Right renal cortex interstitium (tissue), 3 donors: ENCODE measurements at places on chromosomes 6 and 20.

GRCh38 chr20:35305682-35306556 lies 13.7 kb upstream of the FAM83C start:
- no peak for DNase-seq

GRCh38 chr6:81751388-81752083 lies 945 bp downstream of the TENT5A start:
- DNase-seq = no peak

GRCh38 chr20:34315236-34315635 lies 12.1 kb upstream of the AHCY start:
- no peak for DNase-seq

GRCh38 chr20:50340541-50340940 lies 149.9 kb downstream of the CEBPB start:
- no peak for DNase-seq

GRCh38 chr6:129312880-129313279 lies 397.1 kb downstream of the ARHGAP18 start:
- DNase-seq = no peak

DNA sequence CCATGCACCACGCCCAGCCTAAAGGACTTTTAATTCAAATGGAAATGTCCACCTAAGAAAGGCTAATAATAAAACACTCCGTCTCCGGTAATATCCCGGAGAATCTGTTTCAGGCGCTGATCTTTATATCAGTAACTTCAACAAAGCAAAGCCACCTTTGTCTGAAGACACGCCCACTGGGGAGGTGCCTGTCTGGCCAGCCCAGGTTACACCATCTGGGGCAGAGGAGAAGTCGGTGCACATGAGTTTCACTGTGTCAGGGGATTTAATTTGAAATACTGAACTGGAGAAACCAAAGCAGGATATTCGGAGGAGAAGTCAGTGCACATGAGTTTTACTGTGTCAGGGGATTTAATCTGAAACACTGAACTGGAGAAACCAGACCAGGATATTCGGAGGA lies 9.4 kb downstream of the SERPINB6 start:
- DNase-seq = no peak

GRCh38 chr6:168675933-168676551 lies 235.1 kb downstream of the SMOC2 start:
- DNase-seq = no peak
